Pancreas (tissue), 10 donors: ENCODE measurements at places on chromosomes 12 and 14. TPM values are rescaled to one million over a fixed set of nuclear protein-coding genes. Genes with fewer than 3 reads are reported as not detected.
A peak's percentile ranks its signal among the peaks of the same experiment; 100 is the strongest.

- DNase-seq: no peak
Measured at GRCh38 chr12:104683831-104684503, 227.2 kb downstream of the CHST11 start.

- DNase-seq: no peak
Measured at GRCh38 chr12:93573552-93574223, 1.2 kb downstream of the SOCS2 start.

GRCh38 chr12:102603021-102603420 is 122.7 kb upstream of the IGF1 start:
- DNase-seq: no peak

GRCh38 chr12:89016970-89017778 is 335.1 kb downstream of the DUSP6 start:
- DNase-seq: peak; percentile 24

CCDC38 gene
- not detected for total RNA-seq

ZBTB42 gene
- total RNA-seq: 8.8 TPM
